ENCODE measurements at places on chromosomes 12 and 14. TPM values are rescaled to one million over a fixed set of nuclear protein-coding genes. Genes with fewer than 3 reads are reported as not detected.
A peak's percentile ranks its signal among the peaks of the same experiment; 100 is the strongest.

DNA sequence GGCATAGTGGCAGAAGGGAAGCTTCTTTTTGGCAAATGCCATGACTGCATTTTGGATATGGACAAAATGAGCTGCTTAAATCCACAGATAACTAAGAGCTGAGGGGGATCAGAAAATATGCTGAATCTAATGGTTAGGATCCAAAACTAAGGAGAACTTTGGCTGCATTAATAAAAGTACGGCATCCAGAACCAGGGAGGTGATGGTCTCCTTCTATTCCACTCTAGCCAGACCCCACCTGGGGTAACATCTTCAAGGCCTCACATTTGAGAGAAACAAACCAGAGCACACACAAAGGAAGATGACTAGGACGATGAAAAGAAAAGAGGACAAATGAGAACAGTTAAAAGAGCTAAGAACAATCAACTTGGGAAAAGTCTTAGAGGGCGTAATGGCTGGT, 27.6 kb downstream of the NT5DC3 start:
- H3K4me1 ChIP-seq = no peaks in the 10 kb centered on the region
- H3K36me3 ChIP-seq = no peaks in the 10 kb centered on the region
- H3K27me3 ChIP-seq = no peaks in the 10 kb centered on the region
- DNase-seq = no peak

- H3K36me3 ChIP-seq = no peaks in the 10 kb centered on the region
- H3K27ac ChIP-seq = no peak overlapping the region
- H3K4me3 ChIP-seq = no peak overlapping the region
- no peak for DNase-seq
Measured at GRCh38 chr12:77042833-77043232, 22.5 kb downstream of the E2F7 start.

Gene KRT1
- total RNA-seq = 0.27 TPM

Gene PSMA3
- 107 TPM for total RNA-seq

Gene ENDOU
- 0.24 TPM for total RNA-seq

Gene CD69
- 1,541 TPM for total RNA-seq

Gene WSB2
- total RNA-seq = 28.8 TPM

DNA sequence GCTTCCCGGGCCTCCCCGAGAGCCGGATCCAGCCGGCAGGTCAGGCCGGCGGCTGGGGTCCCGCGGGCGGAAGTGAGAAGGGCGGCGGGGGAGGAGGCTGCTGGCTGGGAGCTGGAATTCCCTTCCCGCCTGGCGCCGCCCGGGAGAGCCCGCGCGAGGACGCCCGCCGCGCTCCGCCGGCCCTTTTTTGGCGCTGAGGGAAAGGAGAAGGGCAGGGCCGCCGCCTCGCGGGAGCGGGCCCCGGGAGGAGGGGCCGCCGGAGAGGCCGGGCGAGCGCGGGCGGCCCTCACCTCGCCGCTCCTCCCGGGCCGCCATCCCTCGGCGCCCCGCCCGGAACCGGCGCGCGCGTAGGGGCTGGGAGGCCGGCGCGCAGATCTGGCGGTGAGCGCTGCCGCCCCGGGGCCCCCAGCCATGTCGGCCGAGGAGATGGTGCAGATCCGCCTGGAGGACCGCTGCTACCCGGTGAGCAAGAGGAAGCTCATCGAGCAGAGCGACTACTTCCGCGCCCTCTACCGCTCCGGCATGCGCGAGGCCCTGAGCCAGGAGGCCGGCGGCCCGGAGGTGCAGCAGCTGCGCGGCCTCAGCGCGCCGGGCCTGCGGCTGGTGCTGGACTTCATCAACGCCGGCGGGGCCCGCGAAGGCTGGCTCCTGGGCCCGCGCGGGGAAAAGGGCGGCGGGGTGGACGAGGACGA, at the start of the genes KLHL42 and MANSC4:
TSS of gene KLHL42 (plus strand) at position 314 of the 692 bp plus-strand sequence. CDS start at position 412, 98 bp downstream.
TSS of gene MANSC4 (minus strand) at position 317 of the 692 bp plus-strand sequence. CDS start 8,960 bp downstream, outside the sequence.
- H3K27ac ChIP-seq = peak within 1 kb of the TSS; percentile 20
- H3K4me3 ChIP-seq = peak within 1 kb of the TSS; percentile 53
- H3K27me3 ChIP-seq = no peaks in the 10 kb centered on the region
- DNase-seq = peak; percentile 80
- peaks cover 20% of the 10 kb centered on the region for H3K4me1 ChIP-seq

Gene CCDC175
- total RNA-seq = not detected

- no peak for DNase-seq
- no peak overlapping the region for H3K27ac ChIP-seq
- no peaks in the 10 kb centered on the region for H3K4me1 ChIP-seq
- no peak overlapping the region for H3K4me3 ChIP-seq
- H3K27me3 ChIP-seq = no peaks in the 10 kb centered on the region
- H3K36me3 ChIP-seq = no peaks in the 10 kb centered on the region
Measured at GRCh38 chr12:30911207-30911606, 15.3 kb upstream of the TSPAN11 start.

Gene ASPG
- not detected for total RNA-seq

Gene TBX5
- total RNA-seq = not detected

- no peaks in the 10 kb centered on the region for H3K36me3 ChIP-seq
- H3K27me3 ChIP-seq = peaks cover 6% of the 10 kb centered on the region
- H3K4me1 ChIP-seq = peaks cover 12% of the 10 kb centered on the region
- peak overlapping the region; percentile 11 for H3K27ac ChIP-seq
- peak overlapping the region; percentile 49 for H3K4me3 ChIP-seq
Measured at GRCh38 chr12:30823156-30823699, 68.5 kb upstream of the CAPRIN2 start.

GRCh38 chr14:73146111-73146510, 9.8 kb downstream of the PSEN1 start:
- no peaks in the 10 kb centered on the region for H3K27me3 ChIP-seq
- H3K27ac ChIP-seq = no peak overlapping the region
- DNase-seq = no peak
- peaks cover 23% of the 10 kb centered on the region for H3K36me3 ChIP-seq
- H3K4me3 ChIP-seq = no peak overlapping the region

DNA sequence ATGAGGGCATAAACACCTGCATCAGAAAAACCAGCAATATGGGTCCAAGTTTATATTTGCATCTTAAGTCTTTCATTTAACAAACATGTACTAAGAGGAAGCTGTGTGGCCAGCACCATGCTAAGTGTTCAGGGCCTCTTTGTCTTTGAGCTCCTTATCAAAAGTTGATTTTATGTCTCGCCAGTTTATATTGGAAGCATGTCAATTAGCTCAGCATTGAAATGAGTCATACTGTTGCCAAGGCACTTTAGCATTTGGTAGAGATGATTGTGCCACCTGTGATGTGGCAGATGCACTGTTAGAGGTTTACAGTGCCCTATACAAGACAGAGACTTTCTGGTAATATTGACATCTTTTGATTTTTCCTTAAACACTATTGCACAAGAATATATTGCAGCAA, 68.5 kb downstream of the BHLHE41 start:
- no peaks in the 10 kb centered on the region for H3K27me3 ChIP-seq
- no peak overlapping the region for H3K4me3 ChIP-seq
- no peaks in the 10 kb centered on the region for H3K4me1 ChIP-seq
- no peak overlapping the region for H3K27ac ChIP-seq
- H3K36me3 ChIP-seq = no peaks in the 10 kb centered on the region
- DNase-seq = no peak

DNA sequence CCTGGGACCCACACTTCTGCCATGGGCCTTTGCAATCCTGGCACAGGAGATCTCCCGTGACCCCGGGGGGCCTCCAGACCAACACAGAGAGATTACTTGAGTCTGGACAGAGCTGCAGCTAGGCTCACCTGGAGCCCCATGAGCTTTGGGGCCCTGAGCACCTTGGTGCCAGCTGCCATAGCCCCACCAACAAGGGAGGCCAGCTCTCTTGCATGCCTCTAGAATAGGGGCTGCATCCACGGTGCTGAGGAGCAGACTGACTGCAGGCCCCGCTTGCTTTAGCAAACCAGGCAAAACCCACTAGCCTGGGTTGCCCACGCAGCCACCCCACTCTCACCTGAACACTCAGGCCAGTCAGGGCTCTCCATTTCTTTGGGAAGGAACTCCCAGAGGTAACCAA, 3.7 kb upstream of the OR4N2 start:
- H3K27me3 ChIP-seq = no peaks in the 10 kb centered on the region
- no peaks in the 10 kb centered on the region for H3K36me3 ChIP-seq
- no peak overlapping the region for H3K27ac ChIP-seq
- DNase-seq = no peak

- H3K27ac ChIP-seq = no peak overlapping the region
- peaks cover 6% of the 10 kb centered on the region for H3K4me1 ChIP-seq
- no peaks in the 10 kb centered on the region for H3K36me3 ChIP-seq
- H3K4me3 ChIP-seq = no peak overlapping the region
Measured at GRCh38 chr12:94636462-94637085, 13.8 kb downstream of the TMCC3 start.

GRCh38 chr12:123063535-123063934, 83.1 kb downstream of the ARL6IP4 start:
- H3K4me3 ChIP-seq = no peak overlapping the region
- H3K4me1 ChIP-seq = peaks cover 77% of the 10 kb centered on the region
- no peaks in the 10 kb centered on the region for H3K36me3 ChIP-seq

DNA sequence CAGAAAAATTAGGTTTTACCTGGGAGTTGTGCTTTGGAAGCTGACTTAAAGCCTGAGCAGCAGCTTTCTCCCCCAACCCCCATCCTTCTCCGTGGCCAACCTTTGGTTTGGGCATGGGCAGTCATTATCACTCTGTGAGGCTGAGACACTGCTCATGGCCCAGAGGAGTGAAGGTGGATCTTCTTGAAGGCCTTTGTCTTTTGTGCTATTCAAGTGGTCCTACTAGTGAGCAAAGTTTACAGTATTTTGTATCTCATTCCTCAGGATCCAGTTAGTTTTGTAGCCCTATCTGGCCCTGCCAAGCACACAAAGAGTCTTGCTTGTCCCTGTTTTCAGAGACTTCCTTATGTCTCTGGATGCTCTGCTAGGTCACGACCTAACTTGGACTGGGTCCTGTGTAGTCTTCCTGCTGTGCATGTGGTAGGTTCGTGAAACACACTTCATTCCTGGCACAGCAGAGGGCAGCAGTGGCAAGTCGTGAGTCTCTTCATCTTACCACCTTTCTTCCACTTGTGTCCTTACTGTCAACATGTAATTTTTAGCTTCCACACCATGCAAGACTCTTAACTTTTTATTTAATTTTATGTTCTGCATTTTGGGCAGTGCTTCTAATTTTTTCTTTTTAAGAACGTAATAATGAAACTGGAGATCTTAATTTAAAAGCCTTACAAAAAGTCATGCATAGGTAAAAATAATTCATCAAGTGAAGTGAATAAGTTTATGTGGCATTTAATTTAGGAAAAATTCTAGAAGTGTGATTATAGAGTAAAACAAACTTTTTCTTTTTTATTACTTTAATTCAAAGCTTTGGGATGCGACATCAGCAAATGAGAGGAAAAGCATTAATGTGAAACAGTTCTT, 53.7 kb downstream of the APAF1 start:
- H3K27me3 ChIP-seq = no peaks in the 10 kb centered on the region
- H3K4me1 ChIP-seq = no peaks in the 10 kb centered on the region
- DNase-seq = peak; percentile 63

DNA sequence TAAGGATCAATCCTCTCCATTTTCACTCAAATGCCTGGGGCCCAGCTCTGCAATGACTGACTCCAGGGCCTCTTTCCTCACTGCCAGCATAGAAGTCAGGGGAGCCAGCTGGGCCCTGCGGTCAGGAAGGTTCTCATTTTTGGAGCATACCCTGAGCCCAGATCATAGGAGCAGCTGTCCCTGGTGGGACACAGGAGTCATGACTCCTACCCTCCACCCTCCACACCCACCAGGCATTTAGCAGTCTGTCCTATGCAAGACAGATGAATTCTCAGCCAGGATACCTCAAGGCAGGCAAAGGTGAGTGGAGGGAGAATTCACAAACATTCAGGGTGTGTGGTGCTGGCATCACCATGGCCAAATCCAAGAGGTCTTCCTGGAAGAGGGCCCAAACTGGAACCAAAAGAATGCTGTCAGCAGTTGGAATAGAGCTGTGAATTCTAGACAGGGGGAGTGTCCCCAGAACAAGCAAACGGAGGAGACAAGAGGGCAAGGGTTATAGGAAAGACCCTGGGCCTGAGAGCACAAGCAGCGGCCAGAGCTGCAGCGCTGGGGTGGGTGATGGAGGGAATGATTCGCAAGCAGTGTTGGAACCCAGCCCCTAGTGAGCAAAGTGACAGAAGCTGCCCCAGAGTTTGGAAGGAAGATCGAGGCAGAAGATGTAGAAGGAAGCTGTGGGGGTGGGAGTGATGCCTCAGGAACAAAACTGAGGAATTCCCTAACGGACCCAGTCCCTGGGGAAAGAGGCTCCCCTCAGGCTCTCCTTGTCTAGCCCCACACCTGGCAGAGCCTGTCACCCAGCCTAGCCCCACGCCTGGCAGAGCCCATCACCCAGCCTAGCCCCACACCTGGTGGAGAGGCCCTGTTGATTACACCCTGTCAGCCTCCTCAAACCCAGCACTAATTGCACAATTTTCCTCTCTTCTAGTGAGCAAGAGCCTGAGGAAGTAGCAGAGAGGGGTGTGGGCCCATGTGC, 4.5 kb upstream of the REM2 start:
- H3K4me1 ChIP-seq = peaks cover 4% of the 10 kb centered on the region
- H3K4me3 ChIP-seq = no peak overlapping the region
- H3K36me3 ChIP-seq = peaks cover 52% of the 10 kb centered on the region
- no peak overlapping the region for H3K27ac ChIP-seq
- no peaks in the 10 kb centered on the region for H3K27me3 ChIP-seq
- DNase-seq = no peak

GRCh38 chr14:31858868-31859267, 218.2 kb upstream of the ARHGAP5 start:
- H3K36me3 ChIP-seq = no peaks in the 10 kb centered on the region
- H3K27ac ChIP-seq = no peak overlapping the region
- DNase-seq = no peak
- H3K27me3 ChIP-seq = no peaks in the 10 kb centered on the region
- no peak overlapping the region for H3K4me3 ChIP-seq

- H3K36me3 ChIP-seq = no peaks in the 10 kb centered on the region
- peaks cover 29% of the 10 kb centered on the region for H3K4me1 ChIP-seq
- peak; percentile 97 for DNase-seq
- H3K27ac ChIP-seq = peak overlapping the region; percentile 75
- H3K27me3 ChIP-seq = no peaks in the 10 kb centered on the region
- H3K4me3 ChIP-seq = peak overlapping the region; percentile 75
Measured at GRCh38 chr12:1795785-1796514, 24.4 kb upstream of the LRTM2 start.

Gene KRT77
- total RNA-seq = not detected

Gene SLC6A12
- total RNA-seq = not detected

Gene OTOGL
- total RNA-seq = not detected

- no peaks in the 10 kb centered on the region for H3K4me1 ChIP-seq
- no peak overlapping the region for H3K4me3 ChIP-seq
- H3K27me3 ChIP-seq = no peaks in the 10 kb centered on the region
- H3K36me3 ChIP-seq = no peaks in the 10 kb centered on the region
- no peak for DNase-seq
Measured at GRCh38 chr14:35384455-35385041, 20.0 kb downstream of the NFKBIA start.

GRCh38 chr12:124588751-124589267, 21.4 kb upstream of the NCOR2 start:
- no peak overlapping the region for H3K27ac ChIP-seq
- DNase-seq = no peak
- no peaks in the 10 kb centered on the region for H3K36me3 ChIP-seq

DNA sequence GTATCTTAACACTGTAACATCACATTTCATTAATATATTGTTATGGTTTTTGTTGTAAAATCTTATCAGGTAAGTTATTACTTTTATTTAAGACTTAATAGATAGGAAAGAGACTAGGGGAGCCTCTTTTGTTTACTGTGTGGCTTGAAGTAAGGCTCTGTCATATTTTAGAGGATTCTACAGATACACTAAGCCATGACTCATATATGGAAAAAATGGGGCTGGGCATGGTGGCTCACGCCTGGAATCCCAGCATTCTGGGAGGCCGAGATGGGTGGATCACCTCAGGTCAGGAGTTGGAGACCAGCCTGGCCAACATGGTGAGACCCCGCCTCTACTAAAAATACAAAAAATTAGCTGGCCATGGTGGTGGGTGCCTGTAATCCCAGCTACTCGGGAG, 23.6 kb upstream of the NPFF start:
- no peaks in the 10 kb centered on the region for H3K4me1 ChIP-seq
- DNase-seq = no peak
- no peak overlapping the region for H3K4me3 ChIP-seq
- H3K27ac ChIP-seq = no peak overlapping the region
- H3K27me3 ChIP-seq = no peaks in the 10 kb centered on the region

Gene PRDM4
- total RNA-seq = 40.5 TPM
